ENCODE measurements at places on chromosomes 3 and 15. TPM values are rescaled to one million over a fixed set of nuclear protein-coding genes. Genes with fewer than 3 reads are reported as not detected.

DNA sequence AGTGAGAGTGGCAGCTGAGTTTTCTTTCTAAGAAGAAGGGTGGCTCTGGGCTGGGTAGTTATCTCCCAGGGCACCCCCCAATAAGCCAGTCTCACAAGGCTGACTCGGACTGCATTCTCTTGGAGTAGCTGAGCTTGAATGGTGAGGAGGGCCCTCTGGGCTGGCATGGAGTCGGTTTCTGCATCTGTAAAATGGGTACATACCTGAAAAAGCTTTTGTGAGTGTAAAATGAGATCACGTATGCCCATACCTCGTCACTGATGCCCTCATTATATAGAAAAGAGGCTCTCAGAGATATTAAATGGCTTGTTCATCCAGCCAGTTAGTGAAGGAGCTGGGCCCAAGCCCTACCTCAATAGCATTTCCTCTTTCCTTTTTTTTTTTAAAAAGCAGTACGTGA, 41.2 kb downstream of the SMAD6 start:
- DNase-seq: no peak

GRCh38 chr3:45765958-45766357, 30.4 kb downstream of the SLC6A20 start:
- no peak for DNase-seq

DNA sequence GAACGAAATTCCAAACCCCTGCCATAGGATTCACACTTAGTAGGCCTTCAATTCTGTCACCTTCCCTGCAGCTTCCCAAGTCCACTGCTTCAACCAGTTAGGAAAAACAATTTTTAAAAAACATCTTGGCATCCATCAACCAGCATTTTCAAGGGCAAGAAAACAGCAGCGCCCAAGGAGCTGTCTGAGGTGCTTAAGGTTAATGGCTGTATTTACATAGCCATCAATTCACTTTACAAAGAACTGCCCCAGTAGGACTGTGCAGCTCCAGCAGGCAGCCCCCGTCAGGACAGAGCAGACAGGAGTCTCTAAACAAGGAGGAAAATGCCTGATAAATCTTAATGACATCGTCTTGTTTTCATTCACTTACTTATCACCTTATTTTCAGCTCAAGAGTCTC, 13.3 kb downstream of the TAFA4 start:
- DNase-seq: no peak

GRCh38 chr3:139934613-139935015, 371 bp upstream of the CLSTN2 start:
- peak; percentile 25 for DNase-seq

GRCh38 chr3:127483902-127484591, 106.5 kb downstream of the TPRA1 start:
- DNase-seq: no peak

DNA sequence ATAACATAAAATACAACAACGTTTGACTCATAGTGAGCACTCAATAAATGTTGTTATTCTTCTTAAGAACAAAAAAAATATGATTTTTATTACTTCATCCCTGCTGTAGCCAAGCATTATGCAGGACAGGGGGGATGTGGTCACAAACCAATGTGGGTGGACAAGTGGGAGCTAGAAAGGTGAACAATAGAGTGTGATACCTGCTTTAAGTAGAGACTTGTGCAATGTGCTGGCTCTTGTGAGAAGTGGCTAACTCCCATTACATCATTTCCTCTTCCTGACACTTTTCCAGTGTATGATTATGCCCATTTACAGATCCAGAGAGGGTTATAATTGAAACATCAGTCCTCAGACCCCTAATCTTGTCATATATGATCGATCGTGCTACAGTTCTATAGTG, 193.6 kb downstream of the UBE2E2 start:
- DNase-seq: no peak

DNA sequence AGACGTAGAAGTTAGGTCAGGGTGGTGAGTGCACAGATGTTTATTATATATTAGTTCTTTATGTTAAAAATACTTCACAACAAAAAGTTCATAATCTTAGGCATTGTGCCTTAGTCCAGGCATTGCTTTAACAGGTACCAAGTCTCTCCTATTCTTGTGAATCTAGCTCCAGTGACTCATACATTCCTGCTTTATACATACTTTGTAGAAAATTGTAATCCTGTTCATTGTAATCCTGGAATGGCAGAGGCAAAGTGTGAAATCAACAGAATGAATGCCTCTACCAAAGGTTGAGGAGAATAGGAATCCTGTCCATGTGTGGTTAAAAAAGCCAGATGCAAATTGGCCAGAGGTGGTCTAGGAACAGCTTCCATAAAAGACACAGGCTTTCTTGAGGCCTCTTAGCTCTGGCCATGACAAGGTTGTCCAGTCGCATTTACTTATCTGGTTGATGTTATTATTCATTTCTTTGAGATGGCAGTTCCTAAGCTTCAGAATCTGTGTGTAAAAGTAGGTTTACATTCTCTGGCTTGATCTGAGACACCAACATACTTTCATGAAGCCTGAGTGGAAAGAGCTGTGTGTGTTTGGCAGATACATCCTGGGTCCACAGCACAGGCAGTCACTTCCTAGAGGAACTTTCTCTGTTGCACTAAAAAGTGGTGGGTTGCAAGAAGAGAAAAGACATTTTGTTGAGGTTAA, 109.0 kb downstream of the CDIN1 start:
- no peak for DNase-seq

GRCh38 chr3:71900057-71900456, 115.1 kb upstream of the PROK2 start:
- DNase-seq: no peak

- no peak for DNase-seq
Measured at GRCh38 chr15:101372149-101372577, 77.1 kb upstream of the SNRPA1 start.

- DNase-seq: no peak
Measured at GRCh38 chr3:50370594-50370993, 11.3 kb upstream of the TMEM115 start.

GRCh38 chr15:43218908-43219706, 1.7 kb downstream of the EPB42 start:
- DNase-seq: no peak

GRCh38 chr3:37321377-37321781, 147.0 kb upstream of the LRRFIP2 start:
- DNase-seq: no peak

- no peak for DNase-seq
Measured at GRCh38 chr3:41143421-41144031, 55.8 kb upstream of the CTNNB1 start.

- DNase-seq: no peak
Measured at GRCh38 chr3:52860424-52860768, 25.6 kb upstream of the MUSTN1 start.

GRCh38 chr15:41967506-41968206, 4.7 kb downstream of the EHD4 start:
- DNase-seq: no peak

DNA sequence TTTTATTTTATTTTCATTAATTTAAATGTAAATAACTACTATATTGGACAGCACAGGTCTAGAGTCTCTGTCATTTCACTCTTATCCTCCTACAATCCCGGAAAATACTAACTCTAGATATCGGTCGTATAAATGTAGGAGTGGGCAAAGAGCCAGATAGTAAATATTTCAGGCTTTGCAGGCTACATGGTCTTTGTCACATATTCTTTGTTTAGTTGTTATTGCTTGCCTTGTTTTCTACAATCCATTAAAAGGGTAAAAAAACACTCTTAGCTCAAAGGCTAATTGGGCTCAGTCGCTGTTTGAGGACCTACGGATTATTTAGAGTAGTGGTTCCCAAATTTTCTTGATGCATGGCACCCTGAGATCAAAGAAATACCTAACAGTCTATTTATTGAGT, 1.7 kb downstream of the KNL1 start:
- no peak for DNase-seq

DNA sequence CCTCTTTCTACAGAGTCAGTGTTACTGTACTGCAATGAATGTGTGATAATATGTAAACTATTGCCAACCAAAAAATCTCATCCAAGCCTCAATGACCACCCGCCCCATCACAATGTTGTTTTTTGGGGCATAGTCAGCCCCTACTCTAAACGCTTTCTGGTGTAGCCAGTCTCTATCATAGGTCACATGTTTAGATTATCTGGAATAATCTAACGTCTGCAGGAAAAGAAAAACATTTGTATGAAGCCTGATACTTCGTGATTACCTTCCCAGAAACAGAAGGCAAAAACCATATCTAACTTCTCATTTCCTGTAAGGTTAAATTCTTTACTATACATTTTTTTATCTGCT, 1331.8 kb upstream of the GBE1 start:
- DNase-seq: no peak

DNA sequence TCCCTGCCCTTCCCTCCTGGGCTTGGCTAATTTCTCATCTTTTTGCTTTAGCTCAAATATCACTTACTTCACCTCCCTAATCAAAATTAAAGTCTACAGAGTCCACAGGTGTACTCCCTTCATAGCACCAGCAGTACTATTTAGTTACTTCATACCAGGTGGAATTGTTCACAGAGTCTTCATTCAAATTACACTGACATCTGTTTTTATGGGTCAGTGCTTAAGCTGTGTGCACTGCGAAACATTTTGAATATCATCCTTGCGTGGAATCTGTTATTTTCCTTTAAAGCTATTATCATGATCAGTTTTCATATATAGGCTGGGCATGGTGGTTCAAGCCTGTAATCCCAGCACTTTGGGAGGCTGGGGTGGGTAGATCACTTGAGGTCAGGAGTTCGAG, 2.7 kb upstream of the SERF2 start:
- no peak for DNase-seq

DNA sequence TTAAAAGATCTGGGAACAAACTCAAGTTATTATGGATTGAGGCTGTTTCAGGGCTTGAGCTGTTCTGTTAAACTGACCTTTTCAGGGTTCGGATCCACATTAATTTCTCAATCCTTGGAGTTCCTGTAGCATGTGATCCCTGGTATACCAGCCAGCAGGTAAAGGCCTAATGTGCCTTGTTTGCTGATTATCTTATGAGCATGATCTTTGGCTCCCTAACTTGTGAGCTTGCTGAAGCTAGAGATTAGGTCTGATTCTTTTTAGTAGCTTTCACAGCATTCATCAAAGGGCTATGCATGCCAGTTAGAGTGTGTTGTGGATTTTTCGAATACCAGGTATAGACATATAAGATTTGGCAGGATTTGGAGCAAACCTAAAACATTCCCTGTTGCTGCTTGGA, 10.3 kb downstream of the CORO2B start:
- no peak for DNase-seq

GRCh38 chr3:43048470-43048869, 57.4 kb downstream of the POMGNT2 start:
- no peak for DNase-seq

POLR2H gene
- total RNA-seq: 182 TPM

OSTN gene
- not detected for total RNA-seq

C3orf70 gene
- total RNA-seq: 0.72 TPM

GPR87 gene
- total RNA-seq: 5.0 TPM

NPAP1 gene
- 0.07 TPM for total RNA-seq

LOXL1 gene
- 48.7 TPM for total RNA-seq
